ENCODE measurements at places on chromosomes 12 and 14. TPM values are rescaled to one million over a fixed set of nuclear protein-coding genes. Genes with fewer than 3 reads are reported as not detected.

LRIG3 gene
- 0.21 TPM for total RNA-seq

C12orf50 gene
- total RNA-seq: not detected

CCDC196 gene
- total RNA-seq: not detected

CABP1 gene
- 0.27 TPM for total RNA-seq

CD4 gene
- total RNA-seq: 368 TPM

ANKRD9 gene
- total RNA-seq: 17.0 TPM

CLEC2D gene
- 350 TPM for total RNA-seq

- no peaks in the 10 kb centered on the region for H3K36me3 ChIP-seq
- H3K27ac ChIP-seq: no peak overlapping the region
- no peaks in the 10 kb centered on the region for H3K4me1 ChIP-seq
- no peaks in the 10 kb centered on the region for H3K27me3 ChIP-seq
Measured at GRCh38 chr12:43226151-43226550, 325.9 kb downstream of the ADAMTS20 start.

- DNase-seq: no peak
- no peaks in the 10 kb centered on the region for H3K36me3 ChIP-seq
- H3K4me3 ChIP-seq: no peak overlapping the region
- no peaks in the 10 kb centered on the region for H3K27me3 ChIP-seq
Measured at GRCh38 chr12:130357729-130358330, 20.1 kb downstream of the PIWIL1 start.

- no peaks in the 10 kb centered on the region for H3K4me1 ChIP-seq
- no peak overlapping the region for H3K27ac ChIP-seq
- no peak overlapping the region for H3K4me3 ChIP-seq
- no peak for DNase-seq
- H3K36me3 ChIP-seq: no peaks in the 10 kb centered on the region
Measured at GRCh38 chr12:82461393-82461792, 103.1 kb downstream of the METTL25 start.

DNA sequence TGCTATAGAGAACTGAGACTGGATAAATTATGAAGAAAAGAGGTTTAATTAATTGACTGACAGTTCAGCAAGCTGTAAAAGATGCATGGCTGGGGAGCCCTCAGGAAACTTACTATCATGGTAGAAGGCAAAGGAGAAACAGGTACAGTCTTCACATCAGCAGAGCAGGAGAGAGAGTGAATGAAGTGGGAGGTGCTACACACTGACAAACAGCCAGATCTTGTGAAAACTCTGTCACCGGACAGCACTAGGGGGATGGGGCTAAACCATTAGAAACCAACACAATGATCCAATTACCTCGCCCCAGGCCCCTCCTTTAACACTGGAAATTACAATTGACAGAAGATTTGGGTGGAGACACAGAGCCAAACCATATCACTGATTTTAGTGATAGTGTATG, 682.4 kb downstream of the SLC16A7 start:
- no peaks in the 10 kb centered on the region for H3K4me1 ChIP-seq
- DNase-seq: no peak
- no peak overlapping the region for H3K4me3 ChIP-seq
- H3K36me3 ChIP-seq: no peaks in the 10 kb centered on the region

DNA sequence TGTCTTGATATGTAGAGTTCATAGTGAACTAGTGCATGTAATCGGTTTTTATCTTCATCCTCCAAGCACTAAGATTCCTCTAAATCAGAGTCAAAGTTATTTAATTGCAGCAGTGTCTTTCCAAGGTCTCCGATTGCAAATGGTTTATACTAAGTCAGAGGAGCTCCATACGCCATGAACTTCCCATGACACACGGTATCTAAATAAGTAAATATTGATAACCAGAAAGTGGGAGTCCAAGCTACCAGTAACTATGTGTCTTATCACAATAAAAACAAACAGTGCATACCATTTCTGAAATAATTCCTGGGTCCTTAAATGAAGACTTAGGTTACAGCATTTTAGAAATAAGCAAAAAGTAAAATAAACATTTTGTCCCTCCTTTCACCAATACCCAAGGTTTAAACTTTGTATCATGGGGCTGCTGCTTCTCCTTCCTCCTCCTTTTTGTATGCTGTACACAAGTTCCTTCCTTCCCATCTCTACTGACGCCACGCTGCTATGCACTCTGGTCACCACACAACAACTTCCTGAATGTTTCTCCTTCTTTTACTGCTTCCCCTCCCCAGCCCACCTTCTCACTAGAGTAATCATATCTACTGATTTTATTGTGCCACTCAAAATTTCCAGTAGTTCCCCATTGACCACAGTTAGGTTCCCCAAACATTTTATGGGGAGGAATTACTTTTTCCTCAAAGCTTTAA, 10.7 kb downstream of the NR1H4 start:
- H3K27me3 ChIP-seq: no peaks in the 10 kb centered on the region
- H3K36me3 ChIP-seq: no peaks in the 10 kb centered on the region
- no peaks in the 10 kb centered on the region for H3K4me1 ChIP-seq
- no peak overlapping the region for H3K27ac ChIP-seq

DNA sequence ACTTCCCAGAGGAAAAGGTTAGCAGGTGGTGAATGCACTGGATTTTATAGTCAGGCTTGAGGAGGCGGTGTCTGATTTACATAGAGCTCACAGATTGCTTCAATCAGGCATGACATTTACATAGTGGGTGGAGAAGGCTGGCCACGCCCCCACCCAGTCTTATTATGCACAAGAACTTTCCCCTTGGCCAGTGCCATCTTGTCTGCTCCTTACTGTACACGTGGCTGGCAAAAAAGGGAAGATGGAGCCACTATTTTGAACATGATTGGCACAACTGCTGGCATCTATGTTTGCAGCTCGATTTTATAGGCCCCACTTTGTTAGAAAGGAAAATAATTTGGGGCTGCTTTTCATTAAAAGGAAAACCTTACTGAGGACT, 10.9 kb upstream of the LGMN start:
- no peak overlapping the region for H3K27ac ChIP-seq
- H3K27me3 ChIP-seq: peaks cover 38% of the 10 kb centered on the region
- no peak overlapping the region for H3K4me3 ChIP-seq
- no peak for DNase-seq
- peaks cover 22% of the 10 kb centered on the region for H3K4me1 ChIP-seq
- H3K36me3 ChIP-seq: peaks cover 7% of the 10 kb centered on the region

GRCh38 chr14:22010545-22011252, 337.1 kb upstream of the OR4E1 start:
- peaks cover 6% of the 10 kb centered on the region for H3K36me3 ChIP-seq
- no peak for DNase-seq
- H3K4me3 ChIP-seq: no peak overlapping the region
- H3K27ac ChIP-seq: no peak overlapping the region
- no peaks in the 10 kb centered on the region for H3K27me3 ChIP-seq
- peaks cover 20% of the 10 kb centered on the region for H3K4me1 ChIP-seq

DNA sequence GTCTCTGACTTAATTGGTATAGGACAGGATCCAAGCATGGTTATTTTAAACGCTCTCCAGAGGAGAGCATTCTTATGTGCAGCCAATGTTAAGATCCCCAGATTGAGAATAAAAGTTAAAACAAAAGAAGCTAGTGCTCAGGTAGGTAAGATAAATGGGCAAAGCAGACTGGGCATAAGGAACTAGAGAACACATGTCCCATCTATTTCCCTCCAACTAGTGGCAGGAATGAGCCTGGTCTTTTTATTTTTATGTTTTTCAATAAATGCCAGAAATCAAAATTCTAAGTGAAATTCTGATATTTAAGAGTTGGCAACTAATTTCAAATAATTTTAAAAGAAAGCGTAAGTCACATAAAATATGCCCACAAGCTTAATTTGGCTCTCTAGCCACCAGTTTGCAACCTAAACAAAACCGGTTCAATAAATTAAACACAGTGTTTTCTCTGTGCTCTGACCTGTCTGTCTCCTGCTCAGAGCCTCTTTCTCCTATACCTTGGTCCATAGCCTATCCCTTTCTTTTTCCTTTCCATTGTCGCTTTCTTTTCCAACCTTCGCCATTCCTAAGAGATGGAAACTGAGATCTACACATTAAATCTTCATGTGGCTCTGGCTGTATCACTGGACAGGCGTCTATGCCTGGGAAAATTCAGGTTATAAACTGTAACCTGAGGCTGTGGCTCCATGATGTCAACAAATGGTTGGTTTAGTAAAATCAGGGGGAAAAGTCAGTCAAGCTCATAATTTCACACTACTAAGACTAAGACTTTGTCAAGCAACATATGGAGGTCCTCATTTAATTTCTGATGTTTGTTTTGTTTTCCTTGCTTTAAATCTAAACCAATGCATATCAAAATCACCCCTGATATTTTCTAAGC, 5.5 kb downstream of the SLC38A1 start:
- H3K4me1 ChIP-seq: peaks cover 13% of the 10 kb centered on the region
- peaks cover 13% of the 10 kb centered on the region for H3K36me3 ChIP-seq
- H3K27ac ChIP-seq: peak overlapping the region; percentile 30
- no peaks in the 10 kb centered on the region for H3K27me3 ChIP-seq
- peak overlapping the region; percentile 26 for H3K4me3 ChIP-seq
- no peak for DNase-seq

DNA sequence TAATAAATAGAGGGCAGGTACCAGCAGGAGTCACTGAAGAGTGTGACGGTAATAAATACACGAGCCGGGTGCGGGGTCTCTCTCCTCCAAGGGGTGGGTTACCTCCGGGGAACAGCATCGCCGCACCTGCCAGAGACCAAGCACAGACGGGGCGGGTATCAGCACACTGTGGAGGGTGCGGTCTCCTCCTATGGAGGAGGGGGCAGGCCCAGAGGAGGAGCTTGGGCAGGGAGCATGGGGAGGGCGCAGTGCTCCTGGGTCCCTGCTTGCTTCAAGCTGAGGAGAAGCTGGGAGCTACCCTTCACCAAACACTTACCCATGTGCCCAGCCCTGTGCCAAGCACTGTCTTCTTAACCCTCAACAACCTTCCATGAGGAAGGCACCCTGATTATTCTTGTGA, 12.8 kb downstream of the PGF start:
- peaks cover 33% of the 10 kb centered on the region for H3K4me1 ChIP-seq
- peak overlapping the region; percentile 47 for H3K27ac ChIP-seq
- no peaks in the 10 kb centered on the region for H3K27me3 ChIP-seq
- DNase-seq: no peak
- H3K36me3 ChIP-seq: no peaks in the 10 kb centered on the region

GRCh38 chr12:116582610-116583009, 23.4 kb downstream of the MAP1LC3B2 start:
- no peaks in the 10 kb centered on the region for H3K36me3 ChIP-seq
- no peak for DNase-seq
- peaks cover 5% of the 10 kb centered on the region for H3K27me3 ChIP-seq
- H3K4me1 ChIP-seq: no peaks in the 10 kb centered on the region
- no peak overlapping the region for H3K4me3 ChIP-seq

DNA sequence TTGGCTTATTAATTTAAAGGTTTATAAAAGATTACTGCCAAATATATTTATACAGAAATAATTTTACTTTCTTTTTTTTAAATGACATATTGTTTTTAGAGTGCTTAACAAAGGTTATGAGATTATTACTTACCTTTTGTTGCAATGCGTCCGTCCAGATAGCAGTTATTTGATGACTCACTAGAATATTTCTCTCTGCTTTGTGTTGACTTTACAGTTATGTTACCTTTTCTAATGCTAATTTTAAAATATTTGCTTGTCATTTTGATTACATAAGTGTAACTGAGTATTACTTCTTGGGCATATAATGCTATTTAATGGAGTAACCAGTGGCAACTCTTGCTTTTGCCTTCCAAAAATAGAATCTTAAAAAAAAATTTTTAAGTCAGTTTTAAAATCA, 6.3 kb upstream of the PZP start:
- no peaks in the 10 kb centered on the region for H3K36me3 ChIP-seq
- no peak for DNase-seq
- H3K27me3 ChIP-seq: peaks cover 2% of the 10 kb centered on the region
- no peak overlapping the region for H3K27ac ChIP-seq
- no peaks in the 10 kb centered on the region for H3K4me1 ChIP-seq

DNA sequence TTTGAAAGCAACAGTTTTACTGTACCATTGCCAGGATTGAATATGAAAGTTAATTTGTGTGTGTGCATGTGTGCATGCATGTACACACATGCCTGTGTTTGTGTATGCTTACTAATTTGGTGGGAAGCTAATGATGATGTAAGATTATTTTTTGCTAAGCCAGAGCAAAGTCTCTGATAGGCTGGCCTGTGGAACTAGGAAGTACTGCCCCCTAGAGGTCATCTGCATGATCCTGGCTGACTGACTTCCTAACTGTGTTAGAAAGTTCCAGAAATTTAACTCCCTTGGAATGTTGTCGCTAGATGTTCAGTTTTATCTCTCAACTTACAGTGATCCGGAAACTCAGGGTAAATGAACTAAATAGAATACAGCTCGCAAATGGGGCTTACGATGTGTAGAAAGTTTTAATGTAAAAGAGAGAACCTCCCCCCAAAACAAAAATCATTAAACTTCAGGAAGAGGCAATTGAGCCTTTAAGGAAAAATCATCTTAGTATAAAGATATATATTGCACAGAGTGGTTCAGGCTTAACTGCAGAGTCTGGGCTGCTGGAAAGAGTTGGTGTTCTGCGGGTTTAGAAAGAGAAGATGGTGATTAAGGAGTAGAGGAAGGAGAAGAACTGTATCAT, 34.3 kb upstream of the SLC38A1 start:
- no peak overlapping the region for H3K4me3 ChIP-seq
- DNase-seq: peak; percentile 12
- peaks cover 17% of the 10 kb centered on the region for H3K27me3 ChIP-seq
- no peaks in the 10 kb centered on the region for H3K36me3 ChIP-seq
- H3K4me1 ChIP-seq: peaks cover 4% of the 10 kb centered on the region
- H3K27ac ChIP-seq: no peak overlapping the region

Measured in activated T-helper 2 cell treated with anti-CD3 and anti-CD28 coated beads, Interferon-gamma antibody, Interleukin-2, Interleukin-4, amounts not matched to agents 10 μg/mL and 5 μg/mL and 100 μg/mL, durations not matched to agents 14 hours and 24 hours and 36 hours (primary cell).